ENCODE measurements at places on chromosomes 12 and 14. TPM values are rescaled to one million over a fixed set of nuclear protein-coding genes. Genes with fewer than 3 reads are reported as not detected.

- peak; percentile 84 for DNase-seq
Measured at GRCh38 chr12:69284131-69284530, 44.8 kb downstream of the CPSF6 start.

DNA sequence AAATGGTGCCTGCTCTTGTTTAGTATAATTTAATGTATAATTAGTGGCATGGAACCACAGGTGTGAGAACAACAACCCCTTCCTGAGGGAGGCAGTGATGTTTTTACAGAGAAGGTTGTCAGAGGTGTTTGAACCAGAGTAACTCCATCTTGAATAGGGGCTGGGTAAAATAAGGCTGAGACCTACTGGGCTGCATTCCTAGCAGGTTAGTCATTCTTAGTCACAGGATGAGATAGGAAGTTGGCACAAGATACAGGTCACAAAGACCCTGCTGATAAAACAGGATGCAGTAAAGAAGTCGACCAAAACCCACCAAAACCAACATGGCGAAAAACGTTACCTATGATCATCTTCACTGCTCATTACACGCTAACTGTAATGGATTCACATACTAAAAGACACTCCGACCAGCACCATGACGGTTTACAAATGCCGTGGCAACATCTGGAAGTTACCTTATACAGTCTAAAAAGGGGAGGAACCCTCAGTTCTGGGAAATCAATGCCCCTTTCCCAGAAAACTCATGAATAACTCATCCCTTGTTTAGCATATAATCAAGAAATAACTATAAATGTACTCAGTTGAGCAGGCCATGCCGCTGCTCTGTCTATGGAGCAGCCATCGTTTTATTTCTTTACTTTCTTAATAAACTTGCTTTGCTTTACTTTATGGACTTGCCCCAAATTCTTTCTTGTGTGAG lies 47.8 kb upstream of the LTA4H start:
- peak; percentile 18 for DNase-seq

DNA sequence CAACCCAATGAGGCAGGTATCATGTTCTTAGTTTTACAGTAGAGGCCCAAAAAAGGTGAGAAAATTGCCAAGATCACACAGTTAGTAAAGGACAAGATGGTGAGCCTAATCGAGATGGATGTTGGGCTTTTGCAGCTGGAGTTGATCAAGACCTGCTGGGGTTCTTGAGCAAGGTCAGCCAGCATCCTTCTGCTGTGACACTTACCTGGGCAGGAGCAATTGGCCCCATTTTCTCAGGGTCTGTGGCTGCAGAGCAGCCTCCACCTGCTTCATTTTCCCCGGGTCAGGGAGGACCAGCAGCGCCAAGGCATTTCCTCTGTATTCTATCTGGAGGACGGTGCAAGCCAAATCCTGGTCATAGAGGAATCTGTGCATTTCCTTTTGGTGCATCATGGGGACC lies 6.5 kb downstream of the SERPINA11 start:
- DNase-seq = no peak

DNA sequence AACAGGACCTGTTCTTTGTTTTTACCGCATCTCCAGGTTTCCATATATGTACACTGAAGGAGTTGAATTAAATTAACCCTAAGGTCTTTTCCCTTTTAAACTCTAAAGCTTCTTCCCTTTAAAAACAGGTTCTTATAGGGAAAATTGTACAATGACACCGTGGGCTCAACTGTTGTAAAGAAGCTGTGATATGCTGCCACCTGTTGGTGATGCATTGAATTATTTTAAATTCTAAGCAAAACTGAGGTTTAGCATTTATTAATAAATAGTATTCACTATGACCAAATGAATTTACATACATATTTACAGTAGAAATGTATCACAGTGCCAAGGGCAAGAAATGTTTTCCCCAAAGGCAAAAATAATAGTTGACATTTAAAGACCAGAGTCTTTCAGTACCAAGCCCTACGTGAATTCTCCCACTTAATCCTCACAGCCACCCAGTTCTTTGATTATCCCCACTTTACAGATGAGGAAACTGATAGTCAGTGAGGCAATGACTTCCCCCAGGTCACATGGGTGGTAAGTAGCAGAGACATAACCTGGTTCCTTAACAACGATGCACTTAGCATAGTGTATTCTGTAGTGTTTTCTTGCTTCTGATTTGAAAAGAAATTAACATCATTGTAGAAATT lies 35.7 kb upstream of the TMEM263 start:
- DNase-seq = peak; percentile 49

The RPS6KA5 gene
- 6.1 TPM for total RNA-seq

Data from LHCN-M2 (cell line).